ENCODE measurements at places on chromosomes 5 and 9. TPM values are rescaled to one million over a fixed set of nuclear protein-coding genes. Genes with fewer than 3 reads are reported as not detected.

DNA sequence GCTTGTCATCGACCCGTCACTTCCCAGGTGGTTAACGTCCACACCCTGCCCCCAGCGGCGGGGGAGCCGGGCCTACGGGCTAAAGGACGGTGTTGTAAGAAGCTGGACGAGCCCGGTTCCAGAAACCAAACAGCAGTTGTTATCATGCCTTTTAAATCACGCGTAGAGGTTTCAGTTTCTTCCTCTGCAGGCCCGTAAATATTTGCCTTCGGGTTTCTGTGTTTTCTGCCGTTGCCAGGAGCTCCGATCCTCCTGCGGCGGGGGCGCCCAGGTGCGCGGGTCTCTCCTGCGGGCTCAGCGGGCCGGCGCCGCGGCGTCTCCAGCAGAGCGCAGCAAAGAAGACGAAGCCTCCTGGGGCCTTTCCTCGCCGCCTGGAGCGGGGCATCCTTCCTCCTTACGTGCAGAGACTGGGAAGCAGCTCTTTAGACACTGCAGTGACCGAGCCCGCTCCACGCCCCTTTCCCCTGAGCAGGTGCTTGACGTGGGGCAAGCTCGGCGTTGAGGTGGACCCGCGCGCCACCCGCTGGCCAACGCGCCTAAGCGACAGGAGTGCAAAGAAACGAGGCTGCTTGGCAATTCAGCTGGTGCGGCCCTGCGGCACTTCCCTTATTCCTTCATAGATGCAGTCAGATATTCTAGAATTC lies 21.8 kb upstream of the TTC1 start:
- peak; percentile 91 for DNase-seq

DNA sequence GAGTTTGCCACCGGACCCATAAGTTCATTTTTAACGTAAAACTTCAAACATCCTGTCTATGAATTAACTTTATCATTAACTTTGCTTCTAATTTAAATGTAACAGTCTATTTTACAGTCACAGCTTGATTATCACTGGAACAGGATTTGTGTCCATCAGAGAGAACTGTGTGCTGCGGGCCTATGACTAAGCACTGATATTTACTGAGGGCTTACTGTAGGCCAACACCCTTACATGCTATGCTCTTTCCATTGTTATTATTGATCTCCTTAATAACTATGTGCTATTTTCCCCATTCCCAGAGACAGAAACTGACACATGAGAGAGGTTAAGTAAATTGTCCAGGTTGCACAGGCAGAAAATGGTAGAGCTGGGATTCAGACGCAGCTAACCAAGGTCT lies 24.0 kb upstream of the GPR151 start:
- DNase-seq: no peak

DNA sequence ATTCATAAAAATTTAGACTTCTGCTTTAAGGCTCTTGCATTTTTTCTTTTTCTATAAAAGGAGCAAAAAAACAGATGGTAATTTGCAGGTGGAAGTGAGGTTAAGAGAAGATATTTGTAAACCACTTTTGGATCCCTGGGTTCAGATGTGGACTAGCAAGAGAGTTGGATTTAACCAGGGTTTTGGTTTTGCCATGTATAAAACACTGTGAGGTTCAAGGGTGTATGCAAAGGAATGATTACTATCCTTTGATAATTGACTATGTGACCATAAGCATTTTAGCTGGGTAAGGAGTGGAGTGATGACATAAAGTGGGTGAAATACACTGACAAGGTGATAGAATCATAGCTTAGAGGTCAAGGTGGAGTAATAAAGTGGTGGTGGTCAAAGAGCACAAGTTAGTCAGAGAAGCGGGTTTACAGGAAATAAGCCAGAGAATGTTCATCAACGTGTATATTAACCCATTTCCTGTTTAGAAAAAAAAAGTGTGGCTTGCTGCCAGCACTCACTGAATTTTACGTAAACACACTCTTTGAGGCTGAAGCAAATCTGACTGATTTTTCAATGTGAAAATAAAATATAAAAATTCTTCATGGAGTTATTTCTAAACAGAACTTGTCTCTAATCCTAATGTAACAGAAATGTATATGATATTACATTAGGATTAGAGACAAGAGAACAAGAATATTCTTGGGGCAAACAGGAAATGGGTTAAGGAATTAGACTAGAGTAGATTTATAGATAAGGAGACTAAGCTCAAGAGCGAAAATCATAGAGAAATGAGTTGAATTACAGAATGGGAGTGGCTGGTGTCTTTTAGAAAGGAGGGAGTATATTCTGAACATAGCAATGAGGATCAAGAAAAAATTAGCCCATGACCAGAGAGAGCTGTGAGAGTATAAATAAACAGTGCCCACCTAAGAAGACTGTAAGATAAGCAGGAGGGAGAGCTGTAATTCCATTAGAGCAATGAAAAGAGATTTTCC lies 74.5 kb downstream of the CDKN2A start:
- peak; percentile 82 for DNase-seq

Gene GCNT4
- 0.70 TPM for total RNA-seq

GRCh38 chr5:43571237-43571636 lies 14.4 kb upstream of the PAIP1 start:
- no peak for DNase-seq

- DNase-seq: no peak
Observed at GRCh38 chr9:4287886-4288588, 11.8 kb downstream of the GLIS3 start.

- no peak for DNase-seq
Observed at GRCh38 chr9:19516348-19516747, 107.5 kb downstream of the ACER2 start.

Gene C5orf46
- not detected for total RNA-seq

- no peak for DNase-seq
Observed at GRCh38 chr5:162174358-162174974, 106.9 kb downstream of the GABRG2 start.

DNA sequence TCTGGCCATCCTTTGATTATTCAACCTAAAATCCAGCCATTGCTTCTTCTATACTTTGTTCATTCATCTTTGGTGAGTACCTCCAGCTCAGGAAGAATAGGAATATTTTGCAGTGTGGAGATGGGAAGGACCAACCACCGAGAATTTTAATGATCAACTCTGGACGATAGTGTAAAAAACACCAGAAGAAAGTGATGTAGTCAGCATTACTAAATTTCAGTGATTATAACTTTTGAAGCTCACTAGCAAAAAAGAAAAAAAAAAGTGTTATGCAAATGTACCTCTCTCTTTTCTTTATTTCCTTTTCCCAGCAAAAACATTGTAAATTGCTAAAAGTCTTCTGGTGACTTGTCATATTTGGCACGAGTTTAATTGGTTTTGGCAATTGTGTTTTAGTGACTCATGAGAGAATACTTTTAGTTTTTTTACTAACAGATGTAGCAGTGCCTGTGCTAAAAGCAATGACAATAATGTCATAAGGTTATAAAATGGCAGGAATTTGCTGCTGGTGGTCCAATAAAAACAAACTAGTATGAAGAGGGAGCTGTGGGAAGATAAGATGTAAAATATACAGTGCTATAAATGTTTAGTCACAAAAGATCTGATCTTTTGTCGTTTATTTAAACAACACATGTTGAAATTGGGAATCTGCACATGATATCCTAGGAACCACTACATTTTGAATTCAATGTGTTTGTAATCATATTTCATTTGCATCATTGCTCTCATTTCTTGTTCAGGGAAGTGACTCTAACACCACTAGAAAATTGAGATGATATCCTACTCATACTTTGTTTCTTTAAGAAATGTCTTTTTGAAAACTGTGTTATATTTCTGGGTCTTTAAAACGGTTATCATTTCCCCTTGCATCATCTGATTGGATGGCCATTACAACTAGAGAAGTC lies 81.3 kb upstream of the ERCC6L2 start:
- DNase-seq: no peak

GRCh38 chr5:171924493-171925122 lies 81.8 kb downstream of the FBXW11 start:
- DNase-seq: no peak

GRCh38 chr9:98135558-98135934 lies 16.5 kb upstream of the TRIM14 start:
- no peak for DNase-seq

Gene AQP3
- 3.2 TPM for total RNA-seq

GRCh38 chr5:178231539-178232123 lies 971 bp downstream of the PHYKPL start:
- DNase-seq: no peak

DNA sequence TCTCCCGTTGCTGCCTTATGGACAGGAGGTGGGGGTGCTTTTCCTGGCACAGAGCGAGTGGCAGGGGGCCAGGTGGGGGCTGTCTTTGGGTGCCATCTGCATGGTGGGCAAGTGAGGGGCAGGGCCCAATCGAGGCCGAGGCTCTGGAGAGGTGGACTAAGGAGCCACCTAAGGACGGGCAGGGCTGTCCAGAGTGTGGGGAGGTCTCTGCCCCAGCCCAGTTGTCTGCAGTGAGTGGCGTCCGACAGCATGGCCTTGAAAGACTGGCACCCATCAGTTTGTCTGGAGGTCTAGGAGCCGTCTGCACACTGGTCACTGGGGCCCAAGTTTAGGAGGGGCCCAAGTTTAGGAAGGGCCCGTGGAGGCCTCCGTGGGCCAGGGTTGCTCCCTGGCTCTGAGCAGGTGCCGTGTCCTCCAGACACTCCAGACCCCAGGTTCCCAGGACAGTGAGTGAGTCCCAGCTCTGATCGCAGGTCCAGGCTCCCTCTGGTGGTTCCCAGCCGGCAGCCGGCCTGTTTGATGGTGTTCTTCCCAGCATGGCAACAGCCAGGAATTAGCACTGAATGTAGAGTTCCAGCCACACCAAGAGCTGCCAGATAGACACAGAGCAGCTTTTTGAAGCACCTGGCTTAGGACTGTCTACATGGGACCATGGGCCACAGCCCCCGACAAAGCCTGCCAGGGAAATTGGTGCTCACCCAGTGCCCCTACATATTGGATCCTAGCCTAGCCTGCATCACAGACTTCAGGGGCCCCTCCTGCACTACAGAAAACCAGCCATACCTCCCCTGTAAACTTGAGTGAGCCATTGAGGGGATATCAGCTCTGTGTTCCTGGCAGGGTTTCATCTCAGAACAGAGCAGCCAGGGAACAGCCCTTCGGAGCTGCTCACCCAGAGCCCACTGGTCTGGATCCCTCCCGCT lies 120.9 kb downstream of the WNK2 start:
- no peak for DNase-seq

- DNase-seq: no peak
Observed at GRCh38 chr5:101142102-101142501, 239.0 kb upstream of the ST8SIA4 start.

Gene HEMGN
- total RNA-seq: 0.54 TPM

DNA sequence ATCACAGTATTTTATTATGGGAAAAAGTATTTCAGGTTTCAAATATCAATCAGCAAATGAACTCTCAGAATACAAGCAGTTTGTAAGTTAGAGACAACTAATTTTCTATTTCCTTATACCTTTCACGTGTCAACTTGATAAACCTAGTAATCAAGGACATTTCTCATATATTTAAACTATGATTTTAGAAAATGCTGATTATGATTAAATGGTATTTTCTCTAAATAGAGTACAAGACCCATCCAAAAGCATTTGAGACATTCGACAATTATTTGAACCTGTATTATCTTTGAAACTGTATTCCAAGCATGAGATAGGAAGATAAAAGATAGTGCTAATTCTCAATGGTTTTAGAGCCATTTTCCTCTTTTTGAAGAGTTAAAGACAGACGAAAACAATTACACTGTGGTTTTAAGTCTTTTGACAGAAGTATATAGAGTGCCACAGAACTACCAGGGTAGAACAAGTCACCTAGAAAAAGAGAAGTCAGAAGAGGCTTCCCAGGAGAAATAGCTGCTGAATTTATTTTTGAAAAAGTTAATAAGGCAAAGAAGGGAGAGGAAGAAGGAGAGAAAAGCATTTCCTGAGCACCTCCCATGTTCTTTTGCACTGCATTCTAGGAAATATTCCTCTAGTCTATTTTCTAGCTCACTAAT lies 5.6 kb downstream of the MEIKIN start:
- DNase-seq: no peak

DNA sequence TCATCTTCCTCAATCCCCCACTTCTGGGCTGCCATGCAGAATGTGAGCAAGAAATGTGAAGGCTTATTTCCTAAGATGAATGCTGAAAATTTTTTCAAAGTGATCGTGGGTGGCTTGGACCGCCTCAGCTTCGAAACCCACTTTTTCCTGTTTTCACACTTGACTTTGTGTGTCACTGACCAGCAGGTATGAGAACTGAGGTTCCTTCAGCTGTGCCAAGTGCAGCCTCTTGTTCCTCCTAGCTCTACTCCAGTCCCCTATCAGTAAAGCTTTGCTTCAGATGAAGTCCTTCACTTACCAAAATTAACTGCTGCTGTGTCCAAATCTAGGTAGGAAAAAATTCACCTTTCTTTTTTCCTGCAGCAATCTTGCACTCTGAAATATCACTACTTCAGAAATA lies 382.6 kb downstream of the DTWD2 start:
- DNase-seq: no peak

Gene PCDHGA9
- total RNA-seq: 0.44 TPM

GRCh38 chr5:167764641-167765289 lies 526.7 kb upstream of the WWC1 start:
- DNase-seq: no peak

Gene AFAP1L1
- not detected for total RNA-seq

Gene EFNA5
- not detected for total RNA-seq

Gene SPARC
- not detected for total RNA-seq

Gene TTLL11
- 2.8 TPM for total RNA-seq

Gene UIMC1
- total RNA-seq: 65.2 TPM

Gene SPINK6
- total RNA-seq: not detected

GRCh38 chr5:116359592-116359991 lies 215.0 kb downstream of the SEMA6A start:
- DNase-seq: no peak

Gene LRRC19
- total RNA-seq: not detected

GRCh38 chr5:150270541-150271295 lies 18.9 kb downstream of the CAMK2A start:
- no peak for DNase-seq

GRCh38 chr9:16133556-16134227 lies 580.8 kb downstream of the CCDC171 start:
- peak; percentile 72 for DNase-seq

- DNase-seq: peak; percentile 88
Observed at GRCh38 chr5:52800394-52801213, 12.9 kb downstream of the ITGA1 start.

- DNase-seq: no peak
Observed at GRCh38 chr9:124858330-124859046, 3.3 kb downstream of the RPL35 start.

DNA sequence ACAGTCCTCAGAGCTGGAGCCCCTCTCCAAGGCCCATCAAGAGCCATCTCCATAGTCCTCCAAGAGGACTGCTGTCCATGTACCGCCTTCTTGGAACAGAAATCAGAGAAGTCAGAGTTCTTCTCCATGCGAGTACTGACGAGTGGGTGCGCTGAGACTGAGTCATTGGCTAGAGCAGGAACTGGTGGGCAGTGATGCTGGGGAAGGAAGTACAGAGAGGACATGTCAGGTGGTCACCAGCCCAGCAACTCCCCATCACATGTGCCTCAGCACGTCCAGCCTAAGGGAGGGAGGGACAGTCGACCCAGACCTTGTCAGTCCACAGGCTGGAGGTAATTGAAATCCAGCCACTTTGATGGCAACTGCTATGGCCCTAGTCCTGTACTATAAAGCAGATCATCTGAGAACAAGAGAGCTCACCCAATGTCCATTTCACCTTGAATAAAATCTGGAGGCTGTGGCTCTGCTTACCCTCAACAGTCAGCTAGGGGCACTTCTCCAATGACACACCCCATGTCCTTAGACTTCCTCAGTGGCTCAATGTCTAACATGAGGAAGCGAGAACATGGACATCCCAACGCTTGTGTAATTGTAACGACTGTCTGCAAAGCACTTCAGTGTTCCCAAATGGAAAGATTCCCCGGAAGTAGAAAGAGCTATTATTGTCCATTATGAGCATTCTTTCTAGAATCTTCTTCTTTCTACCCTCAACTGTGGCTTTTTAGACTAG lies 15.0 kb upstream of the FBP1 start:
- DNase-seq: no peak

All from activated CD4-positive, alpha-beta T cell treated with anti-CD3 and anti-CD28 coated beads, Interleukin-2, amount 10 ng/mL, durations not matched to agents 24 days and 14 days (primary cell).